ENCODE measurements at places on chromosomes 3 and 15. TPM values are rescaled to one million over a fixed set of nuclear protein-coding genes. Genes with fewer than 3 reads are reported as not detected.
A peak's percentile ranks its signal among the peaks of the same experiment; 100 is the strongest.

GRCh38 chr3:61537366-61537765, 24.0 kb upstream of the PTPRG start:
- DNase-seq = peak; percentile 80

GRCh38 chr3:4849136-4849535, 130.1 kb upstream of the BHLHE40 start:
- DNase-seq = no peak

GRCh38 chr3:138081371-138082084, 33.9 kb downstream of the DZIP1L start:
- DNase-seq = no peak

The C15orf39 gene
- 11.1 TPM for polyA plus RNA-seq

The CLK3 gene
- polyA plus RNA-seq = 77.8 TPM

The SLC2A2 gene
- 18.9 TPM for polyA plus RNA-seq
